BJ (cell line): ENCODE measurements at places on chromosomes 11 and 22.

DNA sequence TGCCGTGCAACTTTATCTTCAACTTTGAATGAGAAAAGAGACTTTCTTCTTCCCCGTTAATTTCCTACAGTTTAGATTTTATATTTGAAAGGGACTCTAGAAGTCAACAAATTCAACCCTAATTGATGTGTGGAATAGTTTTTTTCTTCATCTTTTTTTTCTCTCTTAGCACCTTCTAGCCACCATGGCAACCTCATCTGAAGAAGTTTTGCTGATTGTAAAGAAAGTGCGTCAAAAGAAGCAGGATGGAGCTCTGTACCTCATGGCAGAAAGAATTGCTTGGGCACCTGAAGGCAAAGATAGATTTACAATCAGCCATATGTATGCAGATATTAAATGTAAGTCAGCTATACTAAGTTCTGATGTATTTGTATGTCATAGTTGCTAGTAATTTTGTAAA lies 10.5 kb downstream of the GTF2H1 start:
- no peak for DNase-seq

GRCh38 chr11:15557457-15558230 lies 442.9 kb downstream of the INSC start:
- DNase-seq, result no peak

DNA sequence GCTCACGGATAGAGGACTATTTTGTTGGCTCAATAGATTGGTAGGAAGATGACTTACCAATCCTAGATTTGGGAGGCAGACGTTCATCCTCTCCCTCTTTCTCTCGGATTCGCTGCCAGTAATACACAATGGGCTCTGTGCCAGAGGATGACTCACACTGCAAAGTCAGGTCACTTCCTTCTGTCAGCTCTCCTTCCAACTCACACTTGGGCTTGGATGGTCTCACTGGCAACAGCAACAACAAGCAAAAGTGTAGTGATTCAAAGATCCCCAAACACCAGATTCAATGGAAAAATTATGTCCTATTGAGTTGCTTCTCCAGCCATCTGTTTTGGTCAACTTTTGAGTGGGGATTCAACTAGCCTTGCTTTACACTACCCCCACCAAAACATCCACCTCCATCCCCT lies 21.7 kb upstream of the HSPA8 start:
- peak; percentile 91 for DNase-seq

DNA sequence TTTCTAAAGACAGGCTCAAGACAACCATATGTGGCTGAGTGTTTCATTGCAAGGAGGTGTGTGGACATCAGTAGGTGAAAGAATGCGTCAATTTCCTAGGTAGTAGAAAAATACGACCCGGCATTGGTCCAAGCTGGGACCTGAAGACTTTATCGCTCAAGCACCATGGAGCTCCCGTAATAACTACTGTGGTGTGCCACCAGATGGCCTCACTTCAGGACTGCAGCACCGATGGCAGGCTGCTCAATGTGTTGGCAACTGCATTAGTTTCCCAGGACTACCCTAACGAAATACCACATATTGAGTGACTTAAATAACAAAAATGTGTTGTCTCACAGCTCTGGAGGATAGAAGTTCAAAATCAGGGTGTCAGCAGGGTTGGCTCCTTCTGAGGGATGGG lies 72.4 kb upstream of the FAT3 start:
- no peak for DNase-seq

DNA sequence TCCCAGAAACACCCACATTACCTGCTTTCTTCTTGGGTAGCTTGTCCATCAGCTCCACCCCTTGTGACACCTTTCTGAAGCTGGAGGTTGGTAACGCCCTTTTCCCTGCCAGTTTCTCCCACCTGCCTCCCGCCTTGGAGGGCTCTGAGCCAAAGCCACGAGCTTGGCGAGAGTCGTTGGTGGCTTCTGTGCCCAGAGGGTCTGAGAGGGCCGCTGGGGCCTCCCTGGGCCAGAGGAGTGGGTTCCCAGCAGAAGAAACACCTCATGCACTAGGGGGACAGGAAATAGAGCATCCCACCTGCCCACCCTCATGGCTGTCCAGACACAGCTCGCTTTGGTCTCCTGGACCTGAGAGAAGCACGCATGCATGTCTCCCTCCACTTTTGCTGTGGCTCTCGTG lies 37.9 kb downstream of the B3GAT1 start:
- no peak for DNase-seq

DNA sequence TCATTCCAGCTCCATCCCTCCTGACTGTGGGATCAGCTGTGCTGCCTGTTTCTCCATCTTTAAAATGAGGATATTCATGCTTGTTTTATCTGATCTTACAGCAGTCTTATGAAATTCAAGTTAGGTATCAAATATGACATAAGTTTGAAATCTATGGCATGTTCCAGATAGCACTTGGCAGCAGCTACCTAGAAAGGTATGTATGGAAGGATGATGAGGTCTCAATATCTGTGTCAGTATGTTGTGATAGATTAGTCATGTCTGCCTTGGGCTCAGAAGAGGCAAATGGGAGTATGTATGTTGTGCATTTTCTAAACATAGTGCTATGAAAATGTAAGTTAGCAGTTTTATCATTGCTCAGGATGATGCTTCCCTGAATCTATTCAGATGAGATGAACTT lies 122.1 kb downstream of the NAV2 start:
- no peak for DNase-seq

DNA sequence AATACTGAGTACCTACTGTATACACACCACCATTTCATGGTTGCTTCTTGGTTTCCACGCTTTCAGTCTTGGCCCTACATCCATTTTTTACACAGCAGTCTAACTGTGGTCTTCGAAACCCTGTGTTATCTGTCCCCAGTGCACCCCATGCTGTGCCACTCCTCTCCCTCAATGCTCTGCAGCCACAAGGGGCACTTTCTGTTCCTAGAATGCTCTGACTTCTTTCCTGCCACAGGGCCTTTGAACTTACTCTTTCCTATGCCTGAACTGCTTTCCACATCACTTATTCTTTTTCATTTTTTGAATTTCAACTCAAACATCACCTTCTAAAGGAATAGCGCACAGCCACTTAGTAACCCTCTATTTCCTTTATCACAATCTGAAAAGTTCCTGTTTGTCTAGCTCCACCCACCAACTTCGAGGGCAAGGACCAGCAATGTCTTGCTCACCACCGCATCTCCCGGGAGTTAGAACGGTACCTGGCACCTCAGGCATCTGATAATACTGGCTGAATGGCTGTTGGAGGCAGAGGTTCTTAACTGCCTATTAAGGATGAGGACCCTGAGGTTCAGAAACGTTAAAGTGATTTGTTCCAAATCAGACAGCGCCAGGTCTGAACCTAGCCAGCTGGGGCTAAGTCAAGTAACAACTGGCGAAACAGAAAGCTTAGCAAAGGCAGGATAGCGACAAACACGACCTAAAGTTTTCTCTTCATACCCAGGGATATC lies 568 bp downstream of the ALG8 start:
- no peak for DNase-seq

DNA sequence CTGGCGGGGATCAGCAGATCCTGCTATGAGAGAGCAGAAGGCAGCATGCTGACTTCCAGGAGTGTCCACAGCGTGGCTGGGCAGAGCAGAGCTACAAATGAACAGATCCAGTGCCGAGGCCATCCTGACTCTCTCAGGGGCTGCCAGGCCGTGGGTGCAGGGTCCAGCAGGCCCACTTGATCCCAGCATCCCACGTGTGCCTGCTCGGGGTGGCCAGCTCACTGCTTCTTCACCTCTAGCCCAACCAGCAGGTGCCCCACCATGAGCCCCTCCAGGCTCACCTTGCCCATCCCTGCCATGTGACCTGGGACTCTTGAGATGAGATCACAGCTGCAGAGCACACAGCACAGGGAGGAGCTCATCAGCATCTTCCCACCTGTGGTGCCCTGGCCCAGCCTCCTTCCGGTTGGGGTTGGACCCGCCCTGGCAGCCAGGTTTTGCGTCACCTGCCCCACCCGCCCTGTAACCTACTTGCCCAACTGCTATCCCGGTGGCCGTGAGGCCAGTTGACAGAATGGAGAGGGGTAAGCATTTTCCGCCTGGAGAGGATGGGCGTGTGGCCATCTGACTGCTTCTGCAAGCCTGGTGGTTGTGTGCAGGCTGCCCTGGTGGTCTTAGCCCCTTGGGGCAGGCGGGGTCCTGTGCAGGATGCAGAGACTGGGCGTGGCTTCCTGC lies 11.0 kb downstream of the TANGO2 start:
- DNase-seq, result no peak

GRCh38 chr11:68118706-68119448 lies 2.3 kb downstream of the CHKA start:
- no peak for DNase-seq

- no peak for DNase-seq
Measured at GRCh38 chr11:63862923-63863322, 24.0 kb downstream of the MARK2 start.

DNA sequence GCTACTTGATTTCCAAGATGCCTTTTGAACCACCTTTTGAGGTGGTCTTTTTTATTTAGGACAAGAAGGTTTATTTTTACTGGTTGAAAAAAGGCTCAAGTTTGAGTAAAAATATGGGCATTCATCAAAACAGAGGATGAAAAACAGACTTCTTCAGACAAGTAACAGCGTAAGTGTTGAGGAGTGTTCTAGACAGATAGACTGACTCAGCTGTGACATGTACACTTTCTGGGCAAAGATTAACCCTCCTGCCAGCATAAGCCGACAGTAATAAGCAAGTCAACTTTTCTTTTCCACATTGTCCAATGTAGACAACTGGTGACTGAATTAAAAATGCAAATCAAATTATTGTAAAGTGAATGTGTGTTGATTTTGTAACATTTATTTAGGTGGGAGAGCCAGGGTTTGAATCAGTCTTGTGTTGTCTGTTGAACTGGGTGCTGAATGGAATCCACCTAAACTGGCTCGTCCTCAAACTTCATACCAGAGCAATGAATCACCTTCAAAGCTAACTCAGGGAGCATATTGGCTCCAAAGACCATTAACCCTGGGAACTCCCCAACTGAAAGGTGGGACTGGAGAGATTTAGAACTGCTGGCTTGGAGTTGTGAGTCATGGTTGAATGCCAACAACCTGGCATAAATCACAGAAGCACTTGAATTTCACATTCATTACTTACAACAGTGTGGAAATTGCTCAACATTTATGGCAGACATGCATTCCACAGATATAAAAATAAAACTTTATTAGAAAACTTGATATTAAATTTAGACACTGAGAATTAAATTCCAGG lies 377.0 kb downstream of the ETS1 start:
- DNase-seq, result peak; percentile 82

GRCh38 chr11:77444261-77444660 lies 29.6 kb downstream of the PAK1 start:
- no peak for DNase-seq

DNA sequence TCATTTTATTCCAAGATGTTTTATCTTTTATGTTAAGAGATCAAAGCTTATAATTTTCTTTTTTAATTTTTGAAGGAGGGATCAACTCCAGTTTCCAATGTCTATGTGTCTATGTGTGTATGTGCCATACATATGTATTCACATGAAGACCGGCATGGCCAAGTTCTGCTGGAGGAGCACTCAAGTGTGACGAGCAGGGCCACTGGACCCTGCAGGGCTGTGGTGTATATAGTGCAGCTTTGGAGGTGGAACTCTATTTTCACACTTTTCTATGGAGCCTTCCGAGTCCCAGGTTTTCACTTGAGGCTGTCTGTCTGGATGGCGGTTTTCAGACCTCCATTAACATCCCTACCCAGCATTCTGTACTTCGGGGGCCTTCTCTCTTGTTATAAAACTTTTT lies 36.5 kb upstream of the TTC12 start:
- DNase-seq, result no peak

DNA sequence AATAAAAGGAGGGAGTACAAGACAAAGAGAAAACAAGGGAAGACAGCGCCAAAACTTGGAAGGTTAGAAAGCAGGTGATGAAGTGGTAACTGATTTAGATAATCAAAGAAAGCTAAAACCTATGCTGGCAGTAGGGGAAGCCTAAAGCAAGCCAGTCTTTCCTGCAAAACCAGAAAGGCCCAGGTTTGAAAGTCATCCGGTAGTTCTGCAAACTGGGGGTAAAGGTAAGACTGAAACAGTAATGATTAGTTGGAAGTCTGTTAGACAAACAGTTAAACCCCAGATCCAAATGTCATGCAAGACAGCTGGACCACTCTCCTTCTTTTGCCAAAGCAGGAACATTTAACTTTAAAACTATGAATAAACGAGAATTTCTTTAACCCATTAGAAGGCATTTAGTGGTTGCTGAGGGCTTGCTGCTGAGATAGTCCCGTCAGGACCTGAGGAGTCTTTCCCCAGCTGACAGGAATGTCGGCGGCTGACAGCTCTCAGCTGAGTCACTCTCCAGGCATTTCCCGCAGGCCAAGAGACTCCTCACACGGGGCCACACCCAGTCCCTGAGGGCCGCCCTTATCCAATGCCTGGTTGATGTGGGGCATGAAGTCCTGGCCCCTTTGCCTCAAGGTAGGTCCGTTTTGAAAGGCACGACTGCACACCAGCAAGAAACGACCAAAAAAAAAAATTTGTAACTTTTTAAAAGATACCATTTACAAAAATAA lies 36.3 kb upstream of the CFAP300 start:
- peak; percentile 45 for DNase-seq
